ENCODE measurements at places on chromosomes 2 and 18. TPM values are rescaled to one million over a fixed set of nuclear protein-coding genes. Genes with fewer than 3 reads are reported as not detected.

DNA sequence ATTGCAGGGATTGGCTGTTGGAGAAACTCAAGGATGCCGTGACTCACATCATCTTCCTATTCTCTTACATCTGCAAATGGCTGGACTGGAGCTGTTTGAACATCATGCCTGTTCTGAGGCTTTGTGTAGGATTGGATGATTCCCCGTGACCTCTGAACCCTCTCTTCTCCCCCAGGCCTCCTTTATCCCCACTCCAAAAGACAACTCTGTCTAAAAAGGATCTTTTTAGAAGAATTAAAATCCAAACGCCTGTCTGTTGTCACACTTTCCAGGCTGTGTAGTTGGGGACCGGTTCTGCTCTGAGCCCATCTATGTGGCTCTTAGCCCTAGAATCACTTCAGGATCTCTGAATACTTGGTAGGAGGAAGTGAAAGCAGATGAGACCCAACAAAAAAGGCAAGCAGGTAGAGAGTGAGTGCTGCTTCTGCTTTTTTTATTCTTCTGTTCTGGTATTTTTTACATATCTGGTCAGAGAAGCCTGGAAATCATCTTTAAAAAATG lies 565 bp downstream of the SP140 start:
- DNase-seq, result no peak

GRCh38 chr2:193581807-193582206 lies 1387.1 kb upstream of the TMEFF2 start:
- DNase-seq, result no peak

DNA sequence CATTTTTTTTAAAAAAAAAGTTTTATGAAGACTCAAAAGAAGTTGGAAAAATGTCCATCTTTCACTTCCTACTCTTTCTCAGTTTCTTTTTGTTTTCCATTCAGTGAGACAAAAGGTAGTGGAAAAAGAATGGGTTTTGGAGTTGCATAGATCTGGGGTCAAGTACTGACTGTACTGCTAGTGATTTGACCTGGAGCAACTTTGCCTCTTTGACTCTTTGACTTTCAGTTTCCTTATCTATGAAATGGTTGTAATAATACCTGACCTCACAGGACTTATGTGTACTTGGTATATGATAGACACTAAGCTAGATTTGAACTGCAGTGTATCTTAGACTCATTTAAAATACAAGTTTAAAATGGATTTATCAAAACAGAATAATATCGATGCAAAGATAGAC lies 3.5 kb upstream of the KCNE4 start:
- DNase-seq, result no peak

DNA sequence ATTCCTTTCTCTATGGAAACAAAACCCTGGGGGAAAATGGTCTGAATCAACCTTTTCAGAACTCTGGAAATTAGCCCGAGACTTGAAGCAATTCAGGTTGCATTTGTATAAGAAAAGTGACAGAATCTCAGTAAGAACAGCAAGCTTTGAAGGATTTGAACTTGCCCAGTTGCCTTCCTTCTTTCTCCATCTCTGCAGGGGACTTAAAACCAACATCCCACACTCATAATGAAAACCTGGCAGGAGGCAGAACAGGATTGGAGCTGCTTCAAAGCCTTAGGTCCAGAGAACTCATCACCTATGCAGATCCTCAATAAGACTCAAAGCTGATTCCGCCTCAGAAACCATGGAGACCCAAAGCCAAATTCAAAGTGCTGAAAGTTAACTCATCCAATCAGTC lies 790.5 kb upstream of the ID2 start:
- no peak for DNase-seq

The LYPD6 gene
- total RNA-seq, result 0.53 TPM
